ENCODE measurements at places on chromosomes 16 and 17.

- no peak for DNase-seq
These were observed 18.6 kb upstream of the COL1A1 start for GRCh38 chr17:50219939-50220465.

DNA sequence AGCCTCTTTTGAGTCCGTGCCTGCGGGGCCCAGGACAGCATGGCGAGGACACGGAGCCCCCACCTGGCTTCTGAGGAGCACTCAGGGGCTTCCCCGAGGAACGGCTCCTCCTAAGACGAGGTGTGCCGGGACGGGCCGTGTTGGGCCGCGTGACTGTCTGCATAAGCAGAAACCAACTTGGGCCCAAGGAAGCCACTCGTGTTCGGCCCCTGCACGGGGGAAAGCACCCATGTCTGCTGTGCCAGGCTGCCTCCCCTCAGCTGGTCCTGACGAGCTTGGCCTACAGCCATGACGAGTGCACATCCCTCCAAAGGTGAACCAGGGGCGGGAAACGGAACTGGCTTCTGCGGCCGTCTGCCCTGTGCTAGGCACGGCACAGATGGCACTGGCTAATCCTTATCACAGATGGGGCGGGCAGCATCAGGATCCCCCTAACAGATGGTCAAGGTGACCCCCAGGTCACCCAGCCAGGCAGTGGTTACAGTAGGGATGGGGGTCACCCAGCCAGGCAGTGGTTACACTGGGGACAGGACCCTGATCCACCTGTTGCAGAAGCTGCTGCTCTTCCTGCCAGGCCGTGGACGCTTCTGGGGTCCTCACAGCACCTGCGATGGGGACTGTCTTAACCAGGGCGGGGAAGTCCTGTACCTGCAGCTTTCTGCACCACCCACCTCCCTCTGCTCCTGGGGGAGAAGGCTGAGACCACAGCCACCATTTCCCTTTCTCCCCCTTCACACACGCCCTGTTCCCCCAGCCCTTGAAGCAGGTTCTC, 25.6 kb downstream of the MRM3 start:
- no peak for DNase-seq

- DNase-seq: no peak
These were observed 6.1 kb upstream of the OSGIN1 start for GRCh38 chr16:83946781-83947566.

- no peak for DNase-seq
These were observed 70.8 kb upstream of the PMFBP1 start for GRCh38 chr16:72242757-72243156.

DNA sequence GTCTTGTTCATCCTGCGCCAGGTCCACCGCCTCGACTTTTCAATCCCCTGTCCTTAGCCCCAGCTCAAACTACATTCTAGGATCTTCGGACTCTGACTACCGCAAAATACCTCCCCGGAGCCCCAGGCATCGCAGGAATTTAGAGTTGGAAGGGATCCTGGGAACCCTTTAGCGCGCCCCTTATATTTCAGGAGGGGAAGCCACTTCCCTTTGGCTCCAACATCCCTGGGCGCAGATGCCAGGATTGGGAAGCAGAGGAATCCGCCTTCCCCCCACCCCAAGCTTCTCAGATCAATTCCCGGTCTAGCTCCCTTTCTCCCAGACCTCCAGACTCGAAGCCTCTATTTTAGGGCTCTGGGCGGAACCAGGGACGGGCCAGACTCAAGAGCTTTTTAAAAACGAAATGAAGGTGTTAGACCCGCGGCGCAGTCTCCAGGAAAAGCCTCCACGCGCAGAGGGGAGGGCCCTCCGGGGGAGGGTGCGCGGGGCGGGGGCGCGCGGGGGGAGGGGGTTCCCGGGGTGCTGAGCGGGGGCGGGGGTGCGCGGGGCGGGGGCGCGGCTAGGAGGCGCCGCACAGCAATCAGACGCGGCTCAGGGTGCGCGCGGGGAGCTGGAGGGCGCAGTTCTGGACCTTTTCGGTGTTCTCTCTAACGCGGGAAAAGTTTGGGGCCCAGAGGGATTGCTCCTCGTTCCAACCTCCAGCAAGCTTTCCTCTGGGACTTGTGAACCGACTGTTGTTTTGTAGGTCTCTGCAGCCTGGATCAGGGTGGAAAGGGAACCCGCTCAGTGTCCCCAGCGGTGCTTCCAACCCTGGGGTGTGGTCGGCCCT, 1.6 kb downstream of the AHSP start:
- DNase-seq: no peak
